Activated T-cell treated with anti-CD3 and anti-CD28 coated beads for 24 hours (primary cell): ENCODE measurements at places on chromosomes 7 and 10.

DNA sequence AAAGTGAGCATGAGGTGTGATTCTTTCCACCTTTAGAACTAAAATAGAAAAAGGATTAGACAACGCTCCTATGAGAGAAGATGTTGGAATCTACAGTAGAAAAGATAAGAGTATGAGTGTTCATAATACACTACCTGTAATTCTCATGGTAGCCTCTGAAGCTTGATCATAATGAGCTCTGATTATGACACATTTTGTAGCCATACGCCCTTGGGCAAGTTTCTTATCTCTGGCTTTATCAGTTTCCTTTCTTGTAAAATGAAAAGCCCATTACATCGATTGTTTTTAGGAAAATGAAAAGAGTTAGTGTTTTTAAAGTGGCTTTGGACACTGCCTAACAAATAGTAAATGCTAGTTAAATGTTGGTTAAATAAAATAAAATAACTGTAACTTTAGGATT lies 22.4 kb upstream of the PRSS58 start:
- no peak for DNase-seq

DNA sequence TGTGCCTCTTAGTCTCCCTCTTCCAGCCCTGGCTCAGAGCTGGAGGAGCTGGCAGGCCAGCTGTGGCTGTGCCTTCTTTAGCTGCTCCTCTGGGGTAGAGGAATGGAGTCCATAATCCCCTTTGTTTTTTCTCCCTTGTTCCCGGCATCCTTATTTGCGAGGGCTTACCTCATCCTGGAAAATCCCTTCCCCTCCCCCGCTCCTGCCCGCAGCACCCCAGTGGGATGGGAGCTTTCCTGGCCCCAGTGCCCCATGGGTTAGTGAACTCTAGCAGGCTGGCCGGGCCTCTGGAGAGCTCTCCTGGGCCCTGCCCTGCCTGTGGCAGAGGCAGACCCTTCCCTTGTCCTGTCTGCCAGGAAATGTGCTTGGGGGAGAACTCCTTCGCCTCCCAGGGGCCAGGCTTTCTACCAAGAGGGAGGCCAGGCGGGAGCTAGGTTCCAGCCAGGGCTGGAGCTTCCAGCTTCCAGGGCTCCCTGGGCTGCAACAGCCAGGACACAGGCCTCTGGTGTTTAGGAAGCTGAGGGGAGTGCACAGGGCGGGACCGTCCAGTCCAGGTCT lies 16.5 kb upstream of the TRIM8 start:
- DNase-seq, result no peak

GRCh38 chr10:103592186-103593021 lies 98.9 kb downstream of the NEURL1 start:
- no peak for DNase-seq

DNA sequence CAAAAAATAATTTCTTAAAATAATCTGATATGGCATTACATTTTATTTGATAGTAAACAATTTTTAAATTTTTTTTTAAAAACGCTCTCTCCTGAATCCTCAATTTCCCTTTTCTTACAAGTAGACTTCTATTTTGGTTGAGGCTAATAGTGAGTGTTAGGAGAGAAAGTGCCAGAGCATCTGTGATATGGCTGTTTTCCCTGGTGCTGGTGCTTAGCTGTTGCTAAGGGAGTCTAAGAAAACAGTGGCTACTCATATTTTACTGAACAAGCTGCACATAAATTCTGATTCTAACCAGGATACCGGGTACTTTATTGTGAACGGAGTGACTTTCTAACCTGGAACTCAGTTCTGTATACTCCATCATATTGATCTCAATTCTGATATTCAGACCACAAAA lies 311.1 kb upstream of the KIAA1217 start:
- DNase-seq, result no peak

GRCh38 chr7:78529392-78529791 lies 730.8 kb downstream of the PHTF2 start:
- DNase-seq, result no peak

DNA sequence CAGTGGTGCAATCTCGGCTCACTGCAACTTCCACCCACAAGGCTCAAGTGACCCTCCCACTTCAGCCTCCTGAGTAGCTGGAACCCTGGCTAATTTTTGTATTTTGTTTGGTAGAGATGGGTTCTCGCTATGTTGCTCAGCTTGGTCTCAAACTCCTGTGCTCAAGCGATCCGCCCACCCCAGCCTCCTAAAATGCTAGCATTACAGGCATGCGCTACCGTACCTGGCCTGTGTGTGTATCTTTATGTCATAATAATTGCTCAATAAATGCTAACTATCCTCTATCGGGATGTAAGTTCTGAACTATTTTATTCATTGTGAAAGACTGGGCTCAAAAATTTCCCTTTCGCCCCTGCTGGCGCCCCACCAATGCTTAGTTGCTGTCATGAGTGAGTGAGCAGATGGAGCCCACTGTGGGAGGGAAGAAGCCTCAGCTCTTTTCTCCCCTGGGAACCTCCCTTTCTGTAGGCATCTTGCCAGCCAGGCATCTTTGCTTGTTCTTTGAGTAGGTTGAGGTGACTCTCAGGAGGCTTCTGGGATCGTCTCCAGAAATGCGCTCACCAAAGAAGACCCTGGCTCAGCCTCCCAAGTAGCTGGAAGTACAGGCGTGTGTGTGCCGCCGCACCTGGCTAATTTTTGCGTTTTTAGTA lies 38.3 kb downstream of the CAMK1D start:
- DNase-seq, result no peak
